ENCODE measurements at places on chromosomes 5 and 9.

DNA sequence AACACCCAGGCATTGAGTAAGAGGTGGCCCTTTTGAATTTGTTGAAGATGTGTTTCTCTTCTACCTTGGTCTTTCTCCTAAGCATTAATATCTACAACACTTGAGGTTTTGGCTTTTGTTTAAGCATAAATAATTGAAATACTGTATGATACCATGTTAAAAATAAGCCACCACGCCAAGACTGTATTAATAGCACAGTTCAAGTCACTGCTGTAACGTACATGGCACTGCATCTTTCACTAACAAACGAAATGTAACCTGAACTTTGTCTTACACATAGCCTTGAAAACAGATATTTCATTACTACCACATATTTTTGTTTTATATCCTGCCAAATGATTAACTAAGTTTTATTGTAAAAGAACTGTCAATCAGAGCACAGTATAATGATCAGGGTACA is 112.8 kb downstream of the MLLT3 start:
- no peak for DNase-seq

- DNase-seq, result peak; percentile 59
Measured at GRCh38 chr5:139385061-139386049, 2.3 kb upstream of the SLC23A1 start.

DNA sequence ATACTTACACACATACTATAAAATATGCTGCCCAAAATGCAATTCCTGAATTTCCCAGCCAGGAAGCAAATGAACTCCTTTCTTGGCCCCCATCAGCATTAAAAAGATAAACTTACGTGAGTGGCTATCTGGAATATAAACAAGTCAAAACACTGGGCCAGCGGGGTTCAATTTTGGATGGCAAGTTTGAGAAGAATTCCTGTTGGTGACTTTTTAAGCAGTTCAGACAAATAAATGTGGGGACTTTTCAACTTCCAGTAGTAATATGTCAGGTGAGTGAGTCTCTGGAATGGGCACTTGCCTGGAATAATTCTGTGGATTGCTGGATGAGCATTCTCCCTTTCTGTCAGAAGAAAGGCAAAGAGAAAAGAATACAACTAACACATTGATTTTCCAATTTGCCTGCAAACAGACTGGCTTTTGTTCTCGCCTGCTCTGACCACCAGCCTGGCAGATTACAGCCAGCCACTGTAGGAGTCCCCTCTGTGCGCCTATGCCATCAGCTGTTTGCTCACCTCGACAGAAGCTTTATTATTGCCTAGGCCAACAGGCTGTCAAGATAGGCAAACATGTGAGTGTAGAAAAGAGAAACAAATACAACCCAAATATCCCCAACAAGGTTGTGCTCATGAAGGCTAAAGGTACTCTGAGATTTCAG is 78.6 kb downstream of the MRPS27 start:
- no peak for DNase-seq

DNA sequence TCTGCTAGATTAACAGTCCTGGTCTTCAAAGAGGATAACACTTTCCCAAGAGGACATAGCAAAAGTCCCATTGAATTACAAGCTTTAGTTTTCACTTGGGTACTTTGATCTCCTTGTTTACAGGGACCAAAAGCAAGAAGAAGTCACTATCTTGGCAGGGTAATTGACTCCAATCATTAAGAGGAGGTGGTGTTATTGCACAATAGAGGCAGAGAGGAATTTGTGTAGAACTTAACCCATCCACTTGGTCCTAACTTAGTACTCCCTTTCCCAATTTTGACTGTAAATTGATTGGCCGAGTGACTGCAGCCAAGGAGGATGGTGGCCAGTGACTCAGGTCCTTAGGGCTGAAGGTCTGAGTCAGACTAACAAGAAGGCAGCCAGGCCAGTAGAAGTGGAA is 9.3 kb upstream of the TRPC7 start:
- DNase-seq, result no peak

DNA sequence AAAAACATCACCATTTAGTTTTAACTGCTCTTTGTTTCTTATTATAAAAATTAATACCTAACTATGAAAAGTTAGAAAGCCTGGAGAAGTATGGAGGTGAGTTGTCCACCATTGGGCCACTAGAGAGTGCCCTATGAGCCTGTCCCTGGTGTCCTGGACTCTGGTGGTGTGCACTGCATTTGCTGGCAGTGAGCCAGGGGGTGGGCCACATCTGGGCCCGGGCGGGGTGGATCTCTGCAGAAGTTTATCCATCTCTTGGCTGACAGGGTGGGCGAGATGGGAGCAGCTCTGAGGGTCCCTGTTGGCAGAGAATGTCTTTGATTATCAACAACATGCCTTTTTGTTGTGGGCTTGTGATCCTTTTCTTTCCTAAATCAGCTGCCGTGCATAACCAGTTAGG is 8.2 kb downstream of the TENT4A start:
- DNase-seq, result no peak

DNA sequence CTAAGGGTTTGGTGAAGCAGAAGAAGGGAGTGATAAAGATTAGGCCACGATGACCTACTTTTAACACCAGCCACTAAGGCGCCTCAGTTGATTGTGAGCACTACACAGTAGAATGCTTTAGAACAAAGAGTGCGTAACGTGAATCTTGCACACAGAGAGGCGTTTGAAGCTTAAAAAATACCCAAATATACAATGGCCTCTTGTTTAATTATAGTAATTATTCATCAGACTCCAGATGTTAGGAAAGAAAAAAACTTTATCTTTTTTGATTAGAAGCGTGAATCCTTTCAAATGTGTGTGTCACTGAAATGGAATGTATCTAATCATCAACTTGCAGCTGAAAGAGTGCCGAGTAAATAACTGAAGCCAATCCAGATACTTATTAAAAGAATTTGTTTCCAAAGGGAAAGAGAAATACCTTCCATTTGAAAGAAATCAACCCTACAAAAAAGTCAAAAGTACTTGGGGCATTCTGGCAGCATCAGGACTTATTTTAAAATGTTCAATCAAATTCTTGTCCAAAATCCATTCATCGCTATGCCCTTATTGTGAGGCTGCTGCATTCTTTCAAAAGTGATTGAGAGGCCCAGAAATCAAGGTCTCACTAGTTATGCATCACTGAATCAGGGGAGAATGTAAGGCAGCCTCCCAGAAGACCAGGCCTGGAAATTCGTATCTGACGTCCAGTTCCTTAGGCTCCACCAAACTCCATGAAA is 337.5 kb downstream of the ZNF608 start:
- no peak for DNase-seq

- no peak for DNase-seq
Measured at GRCh38 chr5:135027266-135027696, 6.7 kb downstream of the PITX1 start.

DNA sequence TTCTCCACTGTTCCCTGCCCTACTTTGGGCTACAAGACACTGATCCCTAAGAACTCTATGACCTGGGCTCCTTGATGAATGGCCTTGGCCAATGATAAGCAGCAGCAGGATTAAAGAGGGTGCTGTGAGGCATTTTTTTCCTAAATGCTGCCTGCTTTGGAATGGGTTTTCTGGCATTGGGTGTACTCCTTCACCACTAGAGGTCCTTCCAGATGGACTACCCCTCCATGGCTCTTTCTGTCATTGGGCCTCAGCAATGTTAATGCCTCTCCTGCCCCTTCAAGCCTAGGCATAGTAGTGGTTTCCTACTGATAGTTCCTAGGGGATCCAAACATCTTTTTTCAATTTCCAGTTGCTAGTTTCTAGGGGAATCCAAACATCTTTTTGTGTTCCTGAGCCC is 319.3 kb upstream of the RPS23 start:
- DNase-seq, result no peak

DNA sequence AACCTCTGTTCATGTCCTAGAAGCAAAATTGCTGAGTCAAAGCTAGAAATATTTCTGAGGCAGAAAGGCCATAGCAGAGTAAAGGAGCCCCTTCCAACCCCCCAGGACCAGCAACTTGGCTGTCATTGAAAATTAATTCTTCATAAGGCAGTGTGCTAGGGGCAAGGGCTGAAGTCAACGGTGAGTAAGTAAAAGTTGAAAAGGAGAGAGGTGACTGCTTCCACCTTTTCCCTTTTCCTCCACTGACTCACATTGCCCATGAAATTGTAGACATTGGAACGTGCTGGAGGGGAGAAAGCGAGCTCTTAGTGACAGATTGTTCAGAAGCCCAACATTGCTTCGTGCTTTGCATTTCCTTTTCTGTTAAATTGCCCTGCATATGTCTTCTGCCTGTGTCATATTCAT is 19.1 kb downstream of the GLRA1 start:
- DNase-seq, result no peak

- no peak for DNase-seq
Measured at GRCh38 chr9:27719711-27720110, 146.4 kb upstream of the C9orf72 start.

- DNase-seq, result no peak
Measured at GRCh38 chr5:141559461-141559860, 59.3 kb downstream of the DIAPH1 start.

DNA sequence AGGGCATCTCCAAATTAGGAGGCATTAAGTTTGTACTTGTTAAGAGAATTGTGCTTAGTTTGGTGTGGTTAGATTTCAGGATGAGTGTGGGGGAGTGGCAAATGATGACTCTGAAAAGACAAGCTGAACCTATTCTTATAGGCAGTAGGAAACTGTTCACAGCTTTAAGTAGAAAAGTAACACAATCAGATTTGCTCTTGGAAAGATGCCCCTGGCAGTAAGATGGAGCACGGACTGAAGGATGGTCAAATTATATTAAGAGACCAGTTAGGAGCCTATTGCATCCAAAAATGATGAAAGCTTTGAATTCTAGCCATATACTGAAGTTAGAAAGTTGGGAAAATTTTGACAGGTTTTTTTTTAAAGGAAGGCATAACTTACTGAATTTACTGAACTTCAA is 254.2 kb upstream of the MEF2C start:
- DNase-seq, result no peak

GRCh38 chr9:109730228-109730627 is 49.8 kb upstream of the PALM2AKAP2 start:
- no peak for DNase-seq

- DNase-seq, result no peak
Measured at GRCh38 chr9:79264041-79264440, 307.7 kb upstream of the TLE4 start.

GRCh38 chr5:10564838-10565784 is 1.2 kb downstream of the ANKRD33B start:
- DNase-seq, result no peak
